ENCODE measurements at places on chromosomes 1 and 21. TPM values are rescaled to one million over a fixed set of nuclear protein-coding genes. Genes with fewer than 3 reads are reported as not detected.

- no peak for DNase-seq
Observed at GRCh38 chr1:20648438-20648837, 12.7 kb downstream of the DDOST start.

DNA sequence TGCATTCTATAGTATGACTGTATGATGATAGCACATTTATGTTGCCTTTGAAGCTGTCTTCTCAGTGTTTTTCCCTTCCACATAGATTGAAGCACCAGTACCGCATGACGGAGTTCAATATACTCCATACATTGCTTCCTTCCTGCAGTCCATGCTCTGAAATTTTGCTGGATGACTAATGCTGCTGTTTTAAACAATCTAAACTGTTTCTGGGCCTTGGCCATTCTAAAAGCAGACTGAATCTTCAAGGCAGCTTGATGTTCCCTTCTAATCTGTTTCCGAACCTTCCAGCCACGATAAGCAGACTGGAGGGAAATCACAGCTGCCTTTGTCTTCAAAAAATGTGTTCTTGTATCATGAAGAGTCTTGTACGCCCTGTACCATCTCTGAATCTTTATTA, 36.2 kb upstream of the F13B start:
- DNase-seq = no peak

DNA sequence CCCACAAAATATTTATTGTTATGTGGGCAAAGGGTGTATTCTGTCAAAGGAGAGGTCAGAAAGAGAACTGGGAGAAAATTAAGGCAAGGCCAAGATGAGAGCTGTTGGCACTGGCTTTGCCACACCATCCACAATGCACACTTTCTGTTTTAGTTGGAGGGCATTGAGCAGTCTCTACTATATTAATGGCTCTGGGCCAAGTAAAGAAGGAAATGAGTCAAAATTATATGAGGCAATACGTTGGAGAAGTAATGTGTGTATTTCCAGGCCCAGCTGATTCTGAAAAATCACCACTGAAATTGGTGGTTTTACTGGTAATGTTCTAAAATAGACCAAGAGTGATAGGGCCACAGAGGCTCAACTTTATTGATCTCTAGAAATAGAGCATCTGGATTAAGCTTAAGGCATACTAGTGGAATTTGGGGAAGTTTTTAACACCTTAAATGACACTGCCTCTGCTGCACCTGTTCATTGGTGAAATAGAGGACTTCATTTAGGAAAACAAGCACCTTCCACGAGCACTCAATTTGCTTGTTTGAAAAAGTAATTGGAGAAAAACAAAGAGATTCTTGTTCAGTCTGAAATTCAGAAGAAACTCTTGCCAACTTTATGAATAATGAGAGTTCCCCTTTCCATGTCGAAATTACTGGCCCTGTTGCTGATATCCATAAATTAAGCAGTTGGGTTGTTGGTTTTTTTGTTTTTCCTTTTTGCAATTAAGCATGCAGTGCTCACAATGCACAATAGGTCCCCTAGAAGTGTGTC, 424.9 kb downstream of the ADGRL2 start:
- no peak for DNase-seq

GRCh38 chr1:90963651-90964050, 58.2 kb downstream of the ZNF644 start:
- DNase-seq = no peak

DNA sequence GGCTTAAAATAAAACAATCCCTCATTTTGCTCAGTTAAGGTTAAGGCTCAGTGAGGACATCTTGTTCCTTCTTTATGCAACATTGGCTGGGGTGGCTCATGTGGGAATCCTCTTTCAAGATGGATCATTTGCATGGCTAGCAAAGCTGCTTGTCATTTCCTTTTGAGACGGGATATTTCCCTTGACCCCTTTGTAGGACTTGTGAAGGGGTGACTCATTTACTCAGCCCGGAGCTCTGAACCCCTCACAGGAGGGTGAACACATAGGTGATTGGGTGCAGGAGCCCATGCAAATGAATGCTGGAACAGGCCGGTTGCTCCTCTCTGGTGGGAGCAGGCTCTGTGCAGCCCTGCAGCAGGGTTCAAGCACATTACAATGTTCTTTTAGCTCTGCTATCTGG, 15.8 kb upstream of the C8A start:
- no peak for DNase-seq

GRCh38 chr1:183243161-183244050, 57.3 kb downstream of the LAMC2 start:
- DNase-seq = no peak

DNA sequence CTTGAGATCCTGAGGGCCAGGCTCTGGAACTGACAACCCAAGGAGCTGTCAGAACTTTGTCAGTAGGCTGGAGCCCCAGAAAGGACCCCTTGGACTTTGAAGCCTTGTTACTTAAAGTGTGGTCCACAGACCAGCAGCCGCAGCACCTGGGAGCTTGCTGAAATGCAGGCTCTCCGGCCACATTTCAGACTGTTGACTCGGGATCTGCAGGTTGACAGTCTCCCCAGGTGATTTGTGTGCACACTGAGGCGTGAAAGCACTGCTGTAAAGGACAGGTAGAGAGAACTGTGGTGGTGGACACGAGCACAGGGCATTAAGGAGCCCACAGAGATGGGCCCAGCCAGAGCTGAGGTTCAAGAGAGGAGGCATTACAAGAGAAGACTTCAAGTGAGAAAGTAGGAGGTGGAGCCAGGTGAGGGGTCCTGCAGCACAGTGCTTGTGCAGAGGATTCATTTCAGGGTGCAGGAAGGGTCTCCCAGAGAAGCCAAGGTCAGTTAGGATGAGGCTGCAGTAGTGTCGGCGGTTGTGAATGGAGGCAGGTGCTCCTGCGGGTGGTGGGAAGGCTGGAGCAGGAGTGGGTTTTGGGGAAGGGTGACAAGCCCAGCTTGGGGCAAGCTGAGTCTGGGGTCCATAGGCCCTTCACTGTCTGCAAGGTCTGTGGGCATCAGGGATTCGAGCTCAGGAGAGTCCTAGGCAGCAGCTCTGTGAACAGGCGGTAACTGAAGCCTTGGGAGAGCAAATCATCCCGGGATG, 4.6 kb downstream of the HYI start:
- DNase-seq = no peak

Gene RSPO1
- total RNA-seq = not detected

DNA sequence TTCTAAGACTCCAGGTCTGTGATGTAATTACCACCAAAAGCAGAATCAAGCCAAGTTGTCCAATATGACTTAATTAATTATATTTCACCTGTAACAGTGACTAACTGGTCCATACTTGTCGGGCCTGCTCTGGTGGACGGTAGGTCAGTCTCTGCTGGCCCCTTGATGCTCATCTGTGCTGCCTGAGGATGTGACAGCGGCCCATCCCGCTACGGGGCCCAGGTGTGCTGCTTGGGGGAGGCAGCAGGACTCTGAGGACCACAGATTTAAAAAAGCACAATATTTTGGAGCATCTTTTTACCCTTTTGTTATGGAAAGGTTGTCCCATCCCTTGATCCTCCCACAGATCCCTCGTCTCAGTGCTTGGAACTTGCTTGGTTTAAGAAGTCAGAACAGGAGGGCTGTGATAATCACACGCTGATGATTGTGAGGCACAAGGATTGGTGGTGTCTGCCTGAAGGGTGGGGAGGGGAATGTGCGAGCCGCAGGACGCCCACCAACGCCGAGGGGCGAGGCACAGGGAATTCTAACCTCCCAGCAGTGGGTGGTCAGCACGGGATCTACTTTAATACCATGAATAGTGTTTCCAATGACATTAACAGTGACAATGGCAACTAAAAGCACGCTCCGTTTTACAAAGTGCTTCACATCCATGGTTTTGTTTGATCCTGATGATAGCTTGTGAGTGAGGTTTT, 27.8 kb upstream of the UMODL1 start:
- DNase-seq = no peak
